H54 (cell line): ENCODE measurements at places on chromosomes 2 and 18.

- no peak for DNase-seq
Measured at GRCh38 chr18:31835528-31836133, 75.0 kb upstream of the SLC25A52 start.

GRCh38 chr2:99559075-99559662 is 69.4 kb upstream of the REV1 start:
- peak; percentile 66 for DNase-seq

DNA sequence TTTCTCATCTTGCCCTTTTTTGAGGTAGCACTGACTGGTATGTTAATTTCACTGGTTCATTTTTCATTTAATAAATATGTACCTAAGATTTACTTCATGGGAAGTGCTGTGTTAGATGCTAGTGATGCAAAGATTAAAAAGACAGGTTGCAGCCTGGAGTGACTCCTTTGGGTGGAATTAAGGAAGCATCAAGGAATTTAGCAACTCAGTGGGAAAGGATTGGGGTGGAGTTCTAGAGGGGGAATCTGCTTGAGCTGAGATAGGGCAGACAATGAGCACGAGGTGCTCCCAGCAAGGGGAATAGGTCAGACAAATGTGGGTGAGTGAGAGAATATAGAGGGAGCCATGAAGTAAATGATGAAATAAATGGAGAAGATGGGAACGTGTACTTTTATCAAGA is 57.0 kb downstream of the LYPD6 start:
- no peak for DNase-seq

DNA sequence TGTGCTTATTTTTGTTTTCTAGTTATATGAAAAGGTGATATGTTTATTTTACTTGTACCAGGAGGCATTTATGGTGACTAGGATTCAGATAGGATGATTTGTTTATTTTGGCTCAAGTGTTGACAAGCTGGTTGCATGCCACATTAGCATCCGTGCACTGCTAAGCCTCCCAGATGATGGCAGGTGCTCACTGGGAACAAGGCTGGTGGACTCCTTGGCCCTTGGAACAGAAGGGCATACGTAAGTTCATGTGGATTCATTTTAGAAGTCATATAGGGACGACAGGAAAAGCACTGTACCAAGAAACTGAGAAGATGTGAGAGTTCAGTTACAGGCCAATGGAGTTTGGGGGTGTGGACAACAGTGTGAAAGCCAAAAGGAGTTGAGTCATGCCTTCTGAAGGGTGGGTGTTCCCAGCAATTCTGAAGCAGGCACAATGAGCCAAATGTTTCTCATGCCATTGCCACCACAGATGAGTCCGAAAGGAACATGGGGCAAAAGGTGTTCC is 166.2 kb downstream of the PHLPP1 start:
- DNase-seq = peak; percentile 47

GRCh38 chr2:225104321-225104720 is 62.1 kb upstream of the DOCK10 start:
- no peak for DNase-seq

DNA sequence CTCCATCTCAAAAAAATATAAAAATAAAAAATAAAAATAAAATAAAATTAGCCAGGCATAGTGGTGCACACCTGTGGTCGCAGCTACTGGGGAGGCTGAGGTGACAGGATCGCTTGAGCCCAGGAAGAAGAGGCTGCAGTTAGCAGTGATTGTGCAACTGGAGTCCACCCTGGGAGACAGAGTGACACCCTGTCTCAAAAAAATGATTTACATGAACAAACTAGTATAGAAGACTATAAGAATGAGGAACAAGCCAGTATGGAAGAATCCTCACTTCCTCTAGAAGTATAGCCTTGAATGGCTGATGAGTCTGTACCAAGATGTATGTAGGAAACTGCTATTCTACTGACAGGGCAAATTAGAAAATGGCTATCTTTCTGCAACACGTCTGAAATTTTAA is 10.9 kb downstream of the YES1 start:
- no peak for DNase-seq

GRCh38 chr2:233034091-233034882 is 1.8 kb downstream of the NEU2 start:
- no peak for DNase-seq

GRCh38 chr2:97697252-97698235 is 15.8 kb upstream of the ZAP70 start:
- DNase-seq = peak; percentile 65

DNA sequence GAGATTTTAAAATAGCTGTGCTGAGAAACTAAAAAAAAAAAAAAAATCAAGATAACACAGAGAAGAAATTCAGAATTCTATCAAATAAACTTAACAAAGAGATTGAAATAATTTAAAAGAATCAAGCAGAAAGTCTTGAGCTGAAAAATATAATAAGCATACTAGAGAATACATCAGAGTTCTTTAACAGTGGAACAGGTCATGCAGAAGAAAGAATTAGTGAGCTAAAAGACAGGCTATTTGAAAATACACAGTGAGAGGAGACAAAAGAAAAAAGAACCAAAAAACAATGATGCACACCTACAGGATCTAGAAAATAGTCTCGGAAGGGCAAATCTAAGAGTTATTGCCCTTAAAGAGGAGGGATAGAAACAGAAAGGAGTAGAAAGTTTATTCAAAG is 548.1 kb downstream of the ADCYAP1 start:
- DNase-seq = no peak

DNA sequence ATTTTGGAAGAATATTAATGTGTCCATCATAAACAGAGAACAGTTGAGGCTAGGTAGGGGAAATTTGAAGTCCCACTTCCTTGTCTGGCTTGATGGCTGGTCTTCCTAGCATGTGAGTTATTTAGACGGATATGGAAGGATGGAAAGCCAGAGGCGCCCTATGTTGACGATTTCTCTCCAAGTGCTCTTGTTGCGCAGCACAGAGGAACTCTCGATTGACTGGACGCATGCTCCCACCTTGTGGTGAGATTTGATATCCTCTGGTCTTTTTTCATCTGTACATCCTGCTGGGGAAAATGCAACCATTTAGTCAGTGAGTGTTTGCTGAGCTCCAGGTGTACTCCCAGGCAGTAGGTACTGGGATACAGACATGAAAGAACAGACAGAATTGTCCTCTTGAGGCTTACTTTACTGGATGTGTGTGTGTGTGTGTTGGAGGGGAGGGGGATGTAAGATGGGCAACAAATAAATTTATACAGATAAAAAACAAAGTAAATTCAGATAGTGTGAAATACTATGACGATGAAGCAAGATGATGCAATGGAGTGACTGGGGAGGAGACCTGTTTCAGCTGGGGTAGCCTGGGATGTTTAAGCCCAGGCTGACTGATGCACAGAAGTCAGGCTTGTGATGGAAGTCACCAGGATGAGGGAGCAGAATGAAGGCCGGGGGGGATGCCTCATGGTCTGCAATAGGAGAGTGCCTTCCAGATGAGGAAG is 137.2 kb downstream of the TRIM43 start:
- DNase-seq = peak; percentile 56

DNA sequence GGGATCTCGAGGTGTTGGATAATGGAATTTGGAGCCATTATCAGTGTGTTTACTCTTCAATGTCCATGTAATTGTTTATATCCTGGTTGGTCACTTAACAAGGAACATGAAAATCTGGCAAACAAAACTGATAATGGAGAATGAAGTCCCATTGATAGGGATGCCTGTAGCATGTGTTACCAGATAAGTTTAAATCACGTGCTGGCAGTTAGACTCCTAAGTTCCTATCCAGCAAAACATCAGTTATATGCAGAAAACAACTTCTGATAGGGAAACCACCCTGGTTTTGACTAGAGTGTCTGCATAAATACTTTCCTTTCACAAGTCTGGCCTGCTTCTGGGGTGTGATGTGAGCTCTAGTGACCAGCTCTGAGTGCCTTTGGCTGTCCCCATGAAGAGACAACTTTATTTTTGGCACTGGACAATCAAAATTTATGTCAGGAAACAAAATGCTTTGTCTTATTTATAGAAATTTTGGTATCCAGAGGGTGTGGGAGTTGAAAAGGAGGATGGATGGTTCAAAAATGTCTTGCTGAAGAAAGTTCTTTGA is 82.0 kb downstream of the FHOD3 start:
- DNase-seq = no peak

GRCh38 chr2:73828389-73828817 is 358 bp upstream of the STAMBP start:
- no peak for DNase-seq

- no peak for DNase-seq
Measured at GRCh38 chr2:236639461-236640235, 70.0 kb downstream of the ACKR3 start.

- DNase-seq = no peak
Measured at GRCh38 chr2:230496891-230497290, 80.9 kb downstream of the SP100 start.

GRCh38 chr2:161379740-161380139 is 36.4 kb upstream of the TBR1 start:
- no peak for DNase-seq

GRCh38 chr2:69260666-69261065 is 126.4 kb downstream of the GFPT1 start:
- no peak for DNase-seq

GRCh38 chr2:18849841-18850578 is 260.6 kb upstream of the NT5C1B start:
- DNase-seq = no peak

- no peak for DNase-seq
Measured at GRCh38 chr2:203551778-203552177, 16.7 kb upstream of the RAPH1 start.

- DNase-seq = no peak
Measured at GRCh38 chr2:195706161-195706900, 49.3 kb downstream of the SLC39A10 start.

GRCh38 chr2:36964496-36965058 is 1.8 kb downstream of the STRN start:
- DNase-seq = no peak

GRCh38 chr2:88754585-88755320 is 63.3 kb downstream of the RPIA start:
- DNase-seq = no peak

GRCh38 chr2:207135801-207136457 is 29.8 kb downstream of the KLF7 start:
- no peak for DNase-seq

- no peak for DNase-seq
Measured at GRCh38 chr18:31740180-31740579, 20.5 kb downstream of the SLC25A52 start.

DNA sequence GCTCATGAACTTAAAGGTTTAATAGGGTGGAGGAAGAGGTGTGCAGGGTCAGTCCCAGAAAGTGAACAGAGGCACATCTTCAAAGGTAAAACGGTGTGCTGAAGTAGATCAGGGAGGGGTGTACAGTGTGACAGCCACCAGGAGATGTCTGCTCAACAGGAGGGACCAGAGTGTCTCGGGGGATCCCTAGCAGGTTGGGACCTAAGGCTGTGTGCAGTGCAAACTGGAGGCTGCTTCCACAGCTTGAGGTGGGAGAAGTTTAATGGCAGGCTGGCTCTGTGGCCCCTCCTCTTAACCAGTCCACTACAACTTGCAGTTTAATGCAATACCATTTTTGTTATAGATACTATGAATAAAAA is 33.2 kb downstream of the PLA2R1 start:
- no peak for DNase-seq

DNA sequence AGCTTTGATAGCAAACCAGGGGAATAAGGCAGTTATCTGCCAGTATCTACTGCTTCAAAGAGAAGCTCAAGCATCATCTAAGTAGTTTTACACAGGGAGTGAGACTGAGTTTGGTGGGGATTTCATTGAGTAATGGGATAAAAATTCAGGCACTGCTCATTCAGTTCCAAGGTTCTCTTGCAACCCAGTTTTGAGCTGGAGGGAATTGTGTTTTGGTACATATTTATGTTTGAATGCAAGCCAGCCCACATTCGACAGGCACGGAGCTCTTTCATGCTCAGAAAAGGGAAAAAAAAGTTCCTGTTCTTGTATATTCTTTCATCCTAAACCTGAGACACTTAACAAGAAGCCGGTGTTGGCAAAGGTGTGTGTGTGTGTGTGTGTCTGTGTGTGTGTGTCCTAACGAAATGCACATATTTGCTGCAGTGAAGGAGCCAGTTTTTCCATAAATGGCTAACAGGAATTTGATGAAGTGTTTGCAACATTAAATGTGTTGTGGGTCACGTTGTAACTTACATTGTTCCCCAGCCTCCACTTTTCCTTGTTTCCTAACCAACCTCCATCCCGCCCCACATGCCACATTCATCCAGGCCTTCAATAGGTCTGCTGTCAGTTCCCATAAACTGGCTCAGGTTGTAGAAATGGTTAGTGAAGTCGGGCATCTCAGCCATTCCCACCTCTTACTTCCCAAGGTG is 311.1 kb downstream of the TXNL1 start:
- no peak for DNase-seq

DNA sequence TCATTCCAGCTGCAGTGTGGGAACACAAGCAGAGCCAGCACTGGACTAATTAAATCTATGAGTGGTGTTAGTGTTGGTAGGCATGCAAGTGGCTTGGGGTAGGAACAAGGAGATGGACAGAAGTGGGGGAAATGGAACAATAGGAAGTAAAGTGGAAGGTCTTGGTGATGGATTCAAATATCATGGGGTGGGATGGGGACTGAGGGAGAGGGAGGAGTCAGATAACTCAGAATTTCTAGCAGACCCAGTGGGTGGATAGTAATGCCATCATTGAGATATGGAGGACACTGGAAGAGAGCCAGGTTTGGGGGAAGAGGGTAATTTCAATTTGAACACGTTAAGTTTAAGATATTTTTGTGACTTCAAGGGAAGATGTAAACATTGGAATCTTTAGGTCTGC is 2.9 kb upstream of the LNPK start:
- no peak for DNase-seq

DNA sequence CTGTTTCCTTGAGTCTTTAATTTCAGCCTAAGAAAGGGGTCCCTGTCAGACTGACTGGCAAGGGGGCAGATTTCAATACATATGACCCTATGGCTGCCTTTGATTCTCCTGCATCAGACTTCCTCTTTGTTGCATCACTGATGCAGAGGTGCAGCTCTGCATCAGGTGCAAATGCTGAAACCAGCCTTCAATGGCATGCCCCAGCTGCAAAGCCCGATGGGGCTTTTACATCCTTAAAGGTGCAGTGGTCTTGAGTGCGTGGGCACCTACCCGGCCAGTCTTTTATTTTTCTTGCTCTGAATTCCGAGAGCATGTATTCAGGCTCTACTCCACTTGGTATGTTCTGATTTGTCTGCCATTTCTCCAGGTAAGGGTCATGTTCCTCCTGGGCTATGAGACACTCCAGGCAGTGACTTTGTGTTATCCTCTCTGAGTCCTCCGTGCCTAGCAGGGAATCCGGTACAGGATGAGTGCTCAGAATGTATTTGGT is 169.5 kb downstream of the MYCN start:
- DNase-seq = no peak

GRCh38 chr2:189297446-189297845 is 117.9 kb upstream of the COL5A2 start:
- DNase-seq = no peak

- DNase-seq = no peak
Measured at GRCh38 chr2:199273042-199273511, 184.7 kb downstream of the SATB2 start.
